ENCODE measurements at places on chromosomes 2 and 18. TPM values are rescaled to one million over a fixed set of nuclear protein-coding genes. Genes with fewer than 3 reads are reported as not detected.

Gene MYO3B
- 7.1 TPM for total RNA-seq

GRCh38 chr2:172726172-172726735 is 9.4 kb upstream of the RAPGEF4 start:
- no peak overlapping the region for H3K4me3 ChIP-seq
- no peak overlapping the region for H3K27ac ChIP-seq
- H3K27me3 ChIP-seq, result peaks cover 16% of the 10 kb centered on the region
- H3K4me1 ChIP-seq, result peaks cover 18% of the 10 kb centered on the region
- no peaks in the 10 kb centered on the region for H3K36me3 ChIP-seq

Gene MYCN
- 5.5 TPM for total RNA-seq

GRCh38 chr2:168220965-168221819 is 26.2 kb downstream of the STK39 start:
- peak overlapping the region; percentile 88 for H3K27ac ChIP-seq
- H3K4me3 ChIP-seq, result peak overlapping the region; percentile 62
- peaks cover 56% of the 10 kb centered on the region for H3K36me3 ChIP-seq
- DNase-seq, result no peak
- peaks cover 79% of the 10 kb centered on the region for H3K4me1 ChIP-seq

Gene CHRND
- total RNA-seq, result not detected

DNA sequence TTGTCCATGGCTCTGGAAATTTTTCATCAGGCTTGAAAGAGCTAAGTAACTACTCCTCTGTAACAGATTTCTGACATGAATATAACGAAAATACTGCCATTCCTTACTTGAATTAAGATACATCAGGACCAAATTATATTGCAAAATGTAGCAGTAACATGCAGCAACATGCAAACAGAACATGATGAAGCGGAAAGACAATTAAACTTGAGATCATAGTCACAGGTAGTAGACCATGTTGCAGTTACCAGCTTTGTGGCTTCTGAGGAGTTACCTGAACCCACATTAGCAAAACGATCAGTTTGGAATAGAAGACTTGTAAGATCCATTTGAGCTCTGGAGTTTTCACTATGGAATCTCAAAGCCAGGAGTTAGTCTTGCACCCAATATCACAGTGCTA is 76.2 kb downstream of the MREG start:
- H3K27me3 ChIP-seq, result no peaks in the 10 kb centered on the region
- peaks cover 15% of the 10 kb centered on the region for H3K36me3 ChIP-seq
- no peak overlapping the region for H3K4me3 ChIP-seq
- H3K27ac ChIP-seq, result no peak overlapping the region
- H3K4me1 ChIP-seq, result no peaks in the 10 kb centered on the region

Gene KATNAL2
- 7.6 TPM for total RNA-seq
